ENCODE measurements at places on chromosomes 11 and 22.

DNA sequence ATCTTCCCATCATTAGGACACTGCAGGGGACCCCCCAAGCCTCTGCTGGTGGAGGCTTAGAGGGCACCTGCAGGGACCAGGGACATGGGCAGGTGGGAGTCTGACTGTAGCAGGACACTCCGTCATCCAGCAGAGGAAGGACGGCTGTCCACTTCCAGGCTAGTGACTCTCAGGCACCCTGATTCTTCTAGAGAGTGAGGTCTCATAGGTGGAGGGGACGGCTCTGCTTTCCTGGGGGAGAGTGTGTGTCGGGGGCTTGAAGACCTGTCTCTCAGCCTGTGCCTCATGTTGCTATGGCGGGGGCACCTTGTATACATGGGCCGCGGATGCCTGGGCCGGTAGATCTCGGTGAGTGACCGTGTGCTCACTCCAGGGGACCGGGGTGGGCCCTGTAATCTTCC, 1116.6 kb downstream of the BRD1 start:
- DNase-seq, result no peak

GRCh38 chr22:19686946-19687345, 27.4 kb upstream of the SEPTIN5 start:
- DNase-seq, result no peak

DNA sequence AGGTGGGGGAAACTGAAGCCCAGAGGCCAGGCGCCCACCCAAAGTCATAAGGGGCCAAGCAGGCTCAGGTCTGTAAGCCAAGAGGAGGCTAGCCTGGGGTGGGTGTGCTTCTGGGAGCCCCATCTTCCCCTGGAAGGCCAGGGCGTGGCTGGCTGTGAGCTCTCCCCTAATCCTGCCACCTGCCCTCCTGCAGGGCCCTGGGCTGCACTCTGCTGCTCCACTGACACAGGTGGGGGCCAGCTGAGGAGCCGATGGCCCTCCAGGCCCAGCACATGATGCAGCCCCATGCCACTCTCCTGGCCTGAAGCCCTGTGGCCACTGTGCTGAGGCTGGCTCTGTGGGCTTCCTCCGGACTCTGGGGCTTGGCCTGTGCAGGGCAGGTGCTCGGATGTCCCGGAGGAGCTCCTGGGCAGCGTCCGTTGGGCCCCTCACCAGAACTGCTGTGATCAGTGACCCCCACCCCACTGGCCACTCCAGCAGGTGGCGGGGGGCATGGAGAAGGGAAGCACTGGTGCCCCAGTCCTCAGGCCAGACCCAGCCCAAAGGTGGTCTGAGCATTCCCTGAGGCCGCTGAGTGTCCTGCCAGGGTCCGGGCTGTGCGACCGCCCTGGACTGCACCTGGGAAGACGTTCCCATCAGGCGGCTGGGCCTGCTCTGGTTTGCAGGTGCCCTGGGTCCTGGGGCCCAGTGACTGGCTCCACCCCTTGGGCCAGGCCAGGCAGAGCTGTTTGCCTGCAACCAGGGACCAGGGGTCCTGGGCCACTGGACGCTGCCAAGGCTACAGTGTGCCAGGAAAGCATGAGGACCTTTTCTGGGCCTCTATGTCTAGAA, 8.5 kb downstream of the PIM3 start:
- DNase-seq, result no peak

DNA sequence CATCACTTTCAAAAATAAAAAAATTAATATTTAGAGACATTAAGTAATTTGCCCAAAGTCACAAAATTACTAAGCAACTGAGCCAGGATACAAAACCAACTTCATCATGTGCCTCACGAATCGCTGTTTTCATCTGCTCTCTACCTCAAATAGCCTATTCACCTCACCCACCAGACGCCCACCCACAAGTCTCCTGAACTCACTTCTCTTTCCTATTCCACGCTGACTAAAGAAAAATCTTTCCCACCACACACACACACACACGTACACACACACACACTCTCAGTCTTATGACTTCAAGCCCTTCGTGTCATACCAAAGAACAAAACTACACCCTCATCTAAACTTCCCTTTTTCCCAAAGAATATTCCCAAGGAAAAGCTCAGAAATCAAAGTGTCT, 2.2 kb downstream of the OR8B12 start:
- DNase-seq, result no peak

DNA sequence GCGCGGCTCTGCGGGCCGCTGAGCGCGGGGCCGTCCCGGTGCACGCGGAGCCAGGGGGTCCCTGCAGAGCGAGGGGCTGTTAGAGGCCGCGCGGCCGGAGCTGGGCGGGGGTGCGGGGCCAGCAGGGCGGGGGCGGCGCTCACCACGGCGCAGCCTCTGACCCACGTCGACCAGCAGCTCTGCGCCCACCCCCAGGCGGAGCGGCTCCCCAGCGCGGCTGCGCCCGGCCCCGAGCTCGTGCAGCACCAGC, 385 bp upstream of the SCO2 start:
- no peak for DNase-seq

DNA sequence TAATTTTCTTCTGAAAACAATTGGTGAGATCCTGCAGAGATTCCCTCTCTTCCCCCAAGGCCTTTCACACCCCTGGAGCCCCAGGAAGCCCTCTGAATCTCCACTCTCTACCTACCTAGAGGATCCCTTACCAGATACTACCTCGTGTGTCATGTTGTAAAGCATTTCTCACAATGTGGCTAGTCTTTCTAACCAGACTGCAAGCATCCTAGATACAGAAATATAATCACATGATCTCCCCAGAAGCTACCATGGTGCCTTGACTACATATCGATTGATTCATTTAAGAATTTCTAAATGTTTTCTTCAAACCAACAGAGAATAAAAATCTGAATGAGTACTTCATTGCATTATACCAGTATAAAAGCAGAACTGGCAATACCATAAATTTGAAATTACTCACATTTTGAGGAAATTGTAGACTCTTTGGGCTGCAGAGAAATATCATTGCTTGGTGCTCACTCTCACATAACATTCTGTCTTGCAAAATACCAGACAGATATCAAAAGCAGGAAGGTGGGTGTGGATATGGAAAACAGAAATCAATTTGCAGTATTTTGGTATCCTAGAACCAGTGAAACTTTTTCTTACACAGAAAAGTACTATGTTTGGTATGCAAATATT, 113.5 kb downstream of the MAML2 start:
- DNase-seq, result no peak

DNA sequence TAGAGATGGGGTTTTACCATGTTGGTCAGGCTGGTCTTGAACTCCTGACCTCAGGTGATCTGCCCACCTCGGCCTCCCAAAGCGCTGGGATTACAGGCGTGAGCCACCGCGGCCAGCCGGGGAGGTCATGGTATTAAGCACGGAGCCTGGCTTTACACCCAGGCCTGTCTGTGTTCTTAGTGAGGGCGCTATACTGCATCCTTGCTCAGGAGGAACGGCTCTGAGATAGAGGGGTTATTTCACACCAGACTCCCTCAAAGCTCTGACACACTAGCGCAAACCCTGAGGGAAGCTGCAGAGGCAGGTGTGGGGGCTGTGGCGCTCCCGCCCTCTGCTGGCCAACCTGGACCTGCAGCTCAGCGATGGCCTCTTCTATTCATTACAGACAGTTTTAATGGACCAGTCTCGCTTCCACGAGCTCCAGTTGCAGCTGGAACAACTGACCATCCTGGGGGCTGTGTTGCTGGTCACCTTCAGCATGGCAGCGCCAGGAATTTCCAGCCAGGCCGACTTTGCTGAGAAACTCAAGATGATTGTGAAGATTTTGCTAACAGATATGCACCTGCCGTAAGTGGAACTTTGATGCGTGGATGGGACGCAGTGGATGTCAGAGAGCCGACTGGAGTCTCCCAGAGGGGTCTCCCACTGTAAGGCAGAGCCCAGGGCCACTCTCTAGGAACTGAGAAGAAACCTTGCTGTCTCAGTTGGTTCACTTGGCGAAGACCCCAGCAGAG, 26.2 kb downstream of the TCP11L1 start:
- peak; percentile 60 for DNase-seq

GRCh38 chr11:908273-908672, 2.3 kb downstream of the CHID1 start:
- no peak for DNase-seq

DNA sequence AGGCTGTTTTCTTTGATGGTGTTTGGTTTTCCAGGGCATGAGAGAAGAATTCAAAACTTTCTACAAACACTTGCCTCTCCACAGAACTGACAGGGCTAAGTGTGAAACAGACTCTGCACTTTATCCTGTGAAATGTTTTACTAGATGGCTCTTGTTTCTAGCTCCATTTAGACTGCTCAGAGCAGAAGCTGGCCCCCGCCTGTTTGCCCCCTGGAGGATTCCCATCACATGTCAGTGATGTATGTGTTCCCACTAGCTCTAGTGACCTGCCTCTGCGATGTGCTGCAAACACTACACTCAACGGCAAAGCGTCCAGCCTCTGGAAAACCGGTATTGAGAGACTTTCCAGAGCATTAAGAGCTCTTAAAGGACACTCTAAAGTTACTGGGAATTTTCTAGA, 41.4 kb upstream of the PCF11 start:
- no peak for DNase-seq

DNA sequence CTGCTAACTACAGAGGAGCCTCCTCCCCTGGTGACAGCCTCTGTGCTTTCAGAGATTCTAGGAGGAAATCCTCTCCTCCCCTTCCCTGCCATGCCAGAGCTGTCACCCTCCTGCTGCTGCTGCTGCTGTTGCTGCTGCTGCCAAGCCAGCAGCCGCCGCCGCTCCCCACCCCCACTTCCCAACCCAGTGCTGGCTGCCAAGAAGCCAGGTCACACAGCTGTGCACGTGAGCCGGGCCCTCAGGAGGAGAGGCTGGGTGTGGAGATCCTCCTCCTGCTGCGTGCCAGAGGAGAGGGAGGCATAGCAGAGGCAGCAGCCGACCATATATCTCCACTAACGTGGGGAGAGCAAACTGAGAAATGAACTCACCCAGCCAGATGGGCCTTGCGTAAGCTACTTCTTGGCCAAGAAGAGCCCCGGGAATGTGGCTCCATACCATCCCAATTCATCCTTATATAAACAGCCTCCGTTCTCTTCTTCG, 12.4 kb downstream of the CRY2 start:
- DNase-seq, result peak; percentile 97

DNA sequence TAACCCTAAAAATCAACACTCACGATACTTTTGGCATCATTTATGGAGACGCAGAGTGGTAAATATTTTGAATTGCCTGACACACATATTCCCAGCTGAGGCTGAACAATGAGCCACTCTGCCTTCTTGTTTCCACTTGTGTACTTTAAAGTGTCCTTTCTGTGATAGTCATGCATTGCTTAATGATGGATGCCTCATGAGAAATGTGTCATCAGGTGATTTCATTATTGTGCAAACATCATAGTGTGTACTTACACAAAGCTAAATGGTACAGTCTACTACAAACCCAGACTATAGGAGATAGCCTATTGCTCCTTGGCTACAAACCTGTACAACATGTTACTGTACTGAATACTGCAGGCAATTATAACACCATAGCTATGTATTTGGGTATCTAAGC, 44.2 kb downstream of the MRE11 start:
- peak; percentile 71 for DNase-seq

DNA sequence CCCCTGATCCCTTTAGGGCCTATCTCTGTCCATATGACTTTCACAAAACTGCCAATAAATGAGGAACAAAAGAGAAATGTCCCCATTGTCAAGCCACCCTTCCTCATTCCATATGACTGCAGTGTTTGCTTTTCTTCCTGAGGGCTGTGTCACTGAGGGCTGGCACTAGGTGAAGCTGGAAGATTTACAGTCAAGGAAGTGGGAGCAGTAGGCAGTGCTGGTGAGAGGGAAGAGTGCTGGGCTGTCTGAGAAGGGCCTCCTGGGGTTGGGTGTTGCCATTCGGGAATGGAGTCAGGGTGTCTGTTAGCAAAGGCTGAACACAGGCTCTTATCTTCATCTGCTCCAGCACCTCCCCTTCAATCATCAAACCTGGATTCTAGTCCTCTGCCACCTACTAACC, 30.9 kb downstream of the INSC start:
- no peak for DNase-seq

GRCh38 chr11:16881074-16881709, 133.0 kb downstream of the PLEKHA7 start:
- DNase-seq, result peak; percentile 46

DNA sequence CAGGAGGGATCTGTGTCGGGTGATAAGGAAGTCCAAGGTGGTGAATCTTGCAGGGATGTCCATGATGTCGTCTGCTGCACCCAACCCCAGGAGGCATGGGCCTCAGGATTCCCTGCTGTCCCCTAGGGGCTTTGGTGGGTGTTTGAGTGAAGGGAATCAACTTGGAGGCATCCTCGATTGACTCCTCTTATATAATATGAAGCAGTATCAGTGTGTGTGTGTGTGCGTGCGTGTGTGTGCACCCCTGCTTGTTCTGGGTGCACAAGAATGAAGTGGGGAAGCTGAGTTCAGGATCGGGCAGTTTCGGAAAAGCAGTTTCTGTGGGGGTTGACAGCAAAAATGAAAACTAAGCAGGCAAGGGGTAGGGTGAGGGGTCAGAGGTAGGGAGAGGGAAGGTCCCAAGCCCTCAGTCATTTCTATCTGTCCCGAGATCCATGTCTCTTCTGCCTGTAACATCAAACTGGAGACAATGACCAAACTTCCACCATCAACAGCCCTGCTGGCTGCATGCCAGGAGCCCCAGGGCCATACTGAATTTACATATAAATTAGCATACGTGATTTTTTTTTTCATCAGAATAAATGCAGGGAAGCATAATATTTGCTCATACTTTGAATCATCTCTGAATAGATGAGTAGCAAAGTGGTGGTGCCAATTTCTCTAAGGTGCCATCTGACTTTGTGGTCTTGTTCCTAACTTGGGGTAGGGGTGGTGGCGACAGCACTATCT, 2.0 kb downstream of the NTM start:
- no peak for DNase-seq

DNA sequence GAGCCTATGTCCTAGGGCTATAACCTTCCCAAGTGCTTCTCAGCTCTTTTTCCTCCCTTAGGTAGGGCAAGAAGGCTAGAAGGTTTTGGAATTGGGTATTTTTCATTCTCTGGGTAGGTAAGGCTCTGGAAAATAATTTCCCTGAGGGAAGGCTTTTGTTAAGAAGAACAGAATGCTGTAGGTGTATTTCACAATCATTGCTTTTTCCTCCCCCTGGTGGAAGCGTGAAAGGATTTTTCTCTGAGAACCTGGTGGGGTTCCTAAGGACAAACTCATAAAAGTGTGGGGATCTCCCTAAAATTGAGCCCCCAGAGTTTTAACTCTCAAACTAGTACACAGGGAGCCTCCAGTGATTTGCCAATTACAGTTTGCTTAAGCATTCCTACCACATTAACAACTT, 41.1 kb upstream of the NARS2 start:
- no peak for DNase-seq

DNA sequence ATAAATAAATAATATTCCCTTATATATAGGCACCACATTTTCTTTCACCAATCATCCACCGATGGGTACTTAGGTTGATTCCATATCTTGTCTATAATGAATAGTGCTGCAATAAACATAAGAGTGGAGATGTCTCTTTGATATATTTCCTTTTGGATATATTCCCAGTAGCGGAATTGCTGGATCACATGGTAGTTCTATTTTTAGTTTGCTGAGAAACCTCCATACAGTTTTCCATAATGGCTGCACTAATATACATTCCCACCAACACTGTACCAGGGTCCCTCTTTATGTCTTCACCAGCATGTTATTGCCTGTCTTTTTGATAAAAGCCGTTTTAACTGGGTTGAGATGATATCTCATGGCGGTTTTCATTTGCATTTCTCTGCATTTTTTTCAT, 23.6 kb downstream of the PAMR1 start:
- peak; percentile 58 for DNase-seq

- DNase-seq, result no peak
Observed at GRCh38 chr22:23057331-23057730, 13.0 kb upstream of the GNAZ start.

GRCh38 chr11:22456993-22457762, 119.0 kb downstream of the SLC17A6 start:
- DNase-seq, result no peak

GRCh38 chr22:27874185-27874584, 44.9 kb downstream of the PITPNB start:
- DNase-seq, result no peak

Data from fibroblast of skin of right biceps (primary cell).